ENCODE measurements at places on chromosomes 2 and 18. TPM values are rescaled to one million over a fixed set of nuclear protein-coding genes. Genes with fewer than 3 reads are reported as not detected.

Gene POTEJ
- total RNA-seq, result not detected

Gene COL5A2
- total RNA-seq, result 192 TPM

Gene UGT1A10
- not detected for total RNA-seq

Gene AKAIN1
- total RNA-seq, result not detected

Gene DNAJC5G
- total RNA-seq, result not detected

Gene RBM43
- 4.2 TPM for total RNA-seq

Gene FSHR
- total RNA-seq, result not detected

Gene SP5
- not detected for total RNA-seq

Gene RABL2A
- 5.4 TPM for total RNA-seq

Gene FOXD4L1
- total RNA-seq, result not detected

Gene DQX1
- total RNA-seq, result not detected

Gene DNPEP
- total RNA-seq, result 42.2 TPM

Gene GREB1L
- total RNA-seq, result 0.30 TPM

Gene KCNK3
- not detected for total RNA-seq

Gene ALLC
- total RNA-seq, result not detected

Gene CCDC142
- 10.6 TPM for total RNA-seq

Gene SPEG
- 13.2 TPM for total RNA-seq

Gene PARD3B
- 2.5 TPM for total RNA-seq

Gene FAM237A
- total RNA-seq, result not detected

Gene CFAP221
- not detected for total RNA-seq

Gene ANTXR1
- 24.5 TPM for total RNA-seq

Gene C2orf15
- total RNA-seq, result not detected

Gene RTP5
- total RNA-seq, result not detected

Gene PDIA6
- total RNA-seq, result 238 TPM

Gene IL18R1
- total RNA-seq, result 1.3 TPM

Gene SNRNP200
- total RNA-seq, result 60.5 TPM

Gene OST4
- total RNA-seq, result 475 TPM

Gene SERPINB2
- total RNA-seq, result 5.2 TPM

Gene SCYGR2
- not detected for total RNA-seq

Gene PSMA8
- not detected for total RNA-seq

Gene PLGLB2
- 0.89 TPM for total RNA-seq

Gene CMPK2
- 0.30 TPM for total RNA-seq

Gene MAP2
- total RNA-seq, result 4.9 TPM

Gene ASPRV1
- 0.34 TPM for total RNA-seq

Gene GAD1
- total RNA-seq, result not detected

Gene RND3
- total RNA-seq, result 42.9 TPM

Gene TOGARAM2
- total RNA-seq, result under 0.01 TPM

Gene CCDC141
- not detected for total RNA-seq

Gene ZSWIM2
- not detected for total RNA-seq

Gene ABCB11
- total RNA-seq, result not detected

Gene MOGAT1
- not detected for total RNA-seq

Gene SLC5A6
- 27.1 TPM for total RNA-seq

Gene SRD5A2
- not detected for total RNA-seq

Gene DLGAP1
- total RNA-seq, result 0.34 TPM

Gene UXS1
- 33.7 TPM for total RNA-seq

Gene TFCP2L1
- total RNA-seq, result under 0.01 TPM

Gene PDE1A
- not detected for total RNA-seq

Gene NPAS2
- total RNA-seq, result 31.8 TPM

Gene CFAP65
- not detected for total RNA-seq

Gene RAB1A
- 68.3 TPM for total RNA-seq

Gene COLEC12
- 14.8 TPM for total RNA-seq

Gene CHRNG
- total RNA-seq, result not detected

Gene ZEB2
- total RNA-seq, result 18.9 TPM

Gene HOXD11
- total RNA-seq, result not detected

Gene PTGR3
- 15.9 TPM for total RNA-seq

All from bronchus fibroblast of lung (primary cell).